ENCODE measurements at places on chromosomes 12 and 14.
A peak's percentile ranks its signal among the peaks of the same experiment; 100 is the strongest.

- DNase-seq, result no peak
Measured at GRCh38 chr12:117101953-117102799, 3.0 kb upstream of the TESC start.

DNA sequence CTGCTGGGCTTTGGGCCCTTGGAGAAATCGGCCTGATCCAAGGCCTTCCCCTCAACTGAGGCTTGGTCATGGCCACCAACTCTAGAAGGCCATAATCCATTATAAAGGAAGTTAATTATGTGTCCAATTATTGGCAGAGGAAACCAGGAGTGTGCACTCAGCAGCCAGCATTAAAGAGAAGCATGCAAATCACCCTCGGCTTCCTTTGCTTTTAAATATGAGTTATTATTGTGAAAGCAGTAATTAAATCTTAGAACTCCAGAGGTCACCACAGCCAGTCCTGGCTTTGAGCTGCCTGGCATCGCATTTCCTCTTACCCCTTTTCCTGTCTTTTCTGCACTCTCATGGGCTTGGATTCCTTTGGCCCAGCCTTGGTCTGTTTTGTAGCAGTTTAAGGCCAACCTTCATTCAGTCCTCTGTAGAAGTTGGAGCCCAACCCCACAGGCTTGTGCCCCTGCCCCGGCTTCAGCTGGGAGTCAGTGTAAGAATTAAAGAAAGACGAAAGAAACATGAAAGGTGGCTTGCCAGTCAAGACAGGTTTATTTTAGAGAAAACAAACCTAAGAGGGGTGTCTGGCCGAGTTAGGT lies 14.7 kb upstream of the KRT86 start:
- no peak for DNase-seq

- no peak for DNase-seq
Measured at GRCh38 chr14:69671365-69672030, 60.1 kb downstream of the SUSD6 start.

DNA sequence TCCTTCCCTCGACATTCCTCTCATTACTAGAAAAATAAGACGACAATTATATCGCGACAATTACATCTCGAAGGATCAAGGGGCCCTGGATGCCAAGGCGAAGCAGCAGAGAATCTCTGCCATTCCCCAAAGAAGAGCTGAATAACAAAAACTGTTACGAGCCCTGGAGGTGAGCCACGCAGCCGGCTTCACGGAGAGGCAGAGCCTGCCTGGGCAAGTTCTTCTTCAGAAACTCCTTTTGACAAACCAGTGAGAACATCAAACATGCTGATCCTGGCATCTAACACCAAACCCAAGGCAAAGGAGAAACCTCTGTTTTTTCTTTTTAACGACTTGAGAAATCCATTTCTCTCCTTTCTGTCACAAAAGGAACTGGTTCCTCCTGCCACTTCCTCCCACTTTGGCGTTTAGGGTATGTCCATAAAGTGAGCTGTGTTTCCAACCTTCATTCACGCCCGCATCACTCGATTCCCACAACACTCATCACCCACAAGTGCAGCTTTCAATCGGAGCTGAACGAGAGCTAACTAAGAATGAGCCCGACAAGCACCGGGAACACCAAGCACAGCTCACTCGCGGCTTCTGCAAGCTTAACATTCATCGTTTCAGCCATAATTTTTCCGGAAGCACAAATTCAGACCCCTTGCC lies 21.5 kb downstream of the CCDC88C start:
- no peak for DNase-seq

DNA sequence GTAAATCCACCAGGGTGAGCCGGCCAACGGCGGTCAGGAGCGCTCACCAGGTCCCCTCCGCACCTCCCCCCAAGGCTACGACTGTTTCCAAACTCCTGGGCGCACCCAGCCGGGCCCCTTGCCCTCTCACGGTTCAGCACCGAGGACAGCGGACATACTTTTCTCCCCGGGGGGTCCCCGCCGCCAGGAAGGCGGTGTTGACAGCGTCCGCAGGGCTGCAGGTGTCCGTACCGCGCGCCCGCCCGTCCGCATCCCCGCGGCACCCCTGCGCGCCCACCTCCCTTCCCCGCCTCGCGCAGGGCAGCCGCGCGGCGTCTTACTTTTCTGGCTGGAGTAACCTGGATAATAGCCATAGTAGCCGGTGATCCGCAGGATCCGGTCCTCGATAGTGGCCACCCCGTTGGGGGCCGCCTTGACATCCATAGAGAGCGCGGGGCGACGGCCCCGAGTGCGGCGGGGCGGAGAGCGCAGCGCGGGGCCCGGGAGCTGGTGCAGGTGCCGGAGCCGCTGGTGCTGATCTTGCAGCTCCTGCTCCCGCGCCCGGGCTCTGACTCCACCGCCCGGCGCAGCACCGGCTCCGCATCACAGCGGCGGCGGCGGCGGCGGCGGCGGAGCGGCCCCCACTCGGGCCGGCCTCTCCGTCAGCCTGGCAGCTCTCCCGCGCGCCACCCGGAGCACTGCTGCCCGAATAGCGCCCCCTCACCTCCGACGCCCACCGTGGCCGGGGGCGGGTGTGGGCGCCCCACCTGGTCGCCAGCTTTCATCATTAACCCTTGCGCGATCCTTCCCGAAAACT lies at the start of gene SLC35F4:
Gene SLC35F4, minus strand, starts transcription at position 690 of the 796 bp plus-strand sequence.
- DNase-seq, result no peak

- peak; percentile 3 for DNase-seq
Measured at GRCh38 chr14:53055003-53055402, 98.1 kb downstream of the DDHD1 start.

GRCh38 chr12:121806546-121807423 lies 3.0 kb downstream of the SETD1B start:
- no peak for DNase-seq

DNA sequence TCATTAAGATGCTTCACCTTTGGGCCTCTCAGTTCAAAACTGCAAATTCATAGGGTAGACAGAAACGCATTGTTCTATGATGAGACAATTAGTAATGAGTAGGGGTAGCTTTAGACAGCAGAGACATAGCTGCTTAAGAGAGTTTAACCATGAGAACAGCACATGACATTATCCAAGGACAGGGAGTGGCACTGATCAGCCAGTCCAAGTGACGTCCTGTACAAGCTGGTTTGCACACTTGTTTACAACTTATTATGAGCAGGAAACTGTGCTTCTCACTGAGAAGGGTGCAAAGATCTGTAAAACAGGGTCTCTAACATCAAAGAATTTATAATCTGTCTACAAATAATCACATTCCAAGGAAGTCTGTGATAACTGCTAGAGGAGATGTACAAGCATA lies 11.2 kb upstream of the SRSF5 start:
- DNase-seq, result no peak

GRCh38 chr12:131507094-131507493 lies 203.8 kb upstream of the SFSWAP start:
- DNase-seq, result no peak

GRCh38 chr14:24425704-24426103 lies 3.8 kb downstream of the CBLN3 start:
- no peak for DNase-seq

GRCh38 chr12:131445795-131446194 lies 265.1 kb upstream of the SFSWAP start:
- no peak for DNase-seq

DNA sequence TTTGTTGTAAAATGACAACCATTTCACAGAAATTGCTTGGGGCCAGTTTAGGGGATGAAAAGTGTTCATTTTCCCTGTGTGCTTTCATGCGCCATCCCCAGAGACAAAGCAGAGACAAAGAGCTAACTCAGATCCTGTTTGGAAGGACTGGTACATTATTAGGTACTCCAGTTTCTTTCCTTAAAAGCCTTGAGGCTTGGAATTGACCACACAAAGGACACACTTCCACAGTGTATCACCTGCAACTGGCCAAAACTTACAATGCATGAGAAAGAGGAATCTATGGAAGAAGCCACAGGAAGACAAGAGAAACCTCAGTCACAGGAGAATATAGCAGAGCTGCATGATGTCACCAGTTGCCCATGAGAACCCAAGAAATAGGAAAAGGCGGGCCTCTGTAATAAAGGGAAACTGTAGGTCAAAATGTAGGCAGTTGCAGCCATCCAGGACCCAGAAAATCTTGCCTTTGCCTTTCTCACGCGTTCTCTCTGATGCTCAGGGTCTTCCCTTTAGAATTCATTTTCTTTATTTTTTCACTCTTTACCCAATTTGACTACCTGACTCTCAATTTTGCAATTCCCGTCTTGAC lies 339.0 kb downstream of the RMST start:
- no peak for DNase-seq

- no peak for DNase-seq
Measured at GRCh38 chr14:32354716-32355115, 25.6 kb downstream of the AKAP6 start.

- DNase-seq, result peak; percentile 91
Measured at GRCh38 chr12:4271717-4272423, 1.7 kb upstream of the CCND2 start.

DNA sequence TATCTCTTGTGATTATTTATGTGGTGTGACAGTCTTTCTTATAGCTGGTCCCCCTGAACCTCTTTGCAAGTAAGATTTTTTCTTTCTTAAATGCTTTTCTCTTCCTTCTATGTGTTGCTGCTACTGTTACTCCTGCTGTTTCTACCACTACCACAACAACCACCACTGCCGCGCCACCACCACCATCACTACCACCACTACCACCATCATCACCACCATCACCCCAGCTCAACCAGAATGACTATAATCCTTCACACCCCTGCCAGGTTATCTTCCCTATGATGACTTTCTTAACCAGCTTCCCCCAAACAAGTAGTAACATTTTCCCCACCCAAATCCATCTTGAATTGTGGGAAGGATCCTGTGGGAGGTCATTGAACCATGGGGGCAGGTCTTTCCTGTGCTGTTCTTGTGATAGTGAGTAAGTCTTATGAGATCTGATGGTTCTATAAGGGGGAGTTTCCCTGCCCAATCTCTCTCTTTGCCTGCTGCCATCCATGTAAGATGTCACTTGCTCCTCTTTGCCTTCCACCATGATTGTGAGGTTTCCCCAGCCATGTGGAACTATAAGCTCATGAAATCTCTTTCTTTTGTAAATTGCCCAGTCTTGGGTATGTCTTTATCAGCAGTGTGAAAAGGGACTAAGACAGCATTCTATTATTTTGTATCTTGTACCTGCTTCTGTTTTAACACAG lies 52.2 kb downstream of the CHST11 start:
- DNase-seq, result no peak

DNA sequence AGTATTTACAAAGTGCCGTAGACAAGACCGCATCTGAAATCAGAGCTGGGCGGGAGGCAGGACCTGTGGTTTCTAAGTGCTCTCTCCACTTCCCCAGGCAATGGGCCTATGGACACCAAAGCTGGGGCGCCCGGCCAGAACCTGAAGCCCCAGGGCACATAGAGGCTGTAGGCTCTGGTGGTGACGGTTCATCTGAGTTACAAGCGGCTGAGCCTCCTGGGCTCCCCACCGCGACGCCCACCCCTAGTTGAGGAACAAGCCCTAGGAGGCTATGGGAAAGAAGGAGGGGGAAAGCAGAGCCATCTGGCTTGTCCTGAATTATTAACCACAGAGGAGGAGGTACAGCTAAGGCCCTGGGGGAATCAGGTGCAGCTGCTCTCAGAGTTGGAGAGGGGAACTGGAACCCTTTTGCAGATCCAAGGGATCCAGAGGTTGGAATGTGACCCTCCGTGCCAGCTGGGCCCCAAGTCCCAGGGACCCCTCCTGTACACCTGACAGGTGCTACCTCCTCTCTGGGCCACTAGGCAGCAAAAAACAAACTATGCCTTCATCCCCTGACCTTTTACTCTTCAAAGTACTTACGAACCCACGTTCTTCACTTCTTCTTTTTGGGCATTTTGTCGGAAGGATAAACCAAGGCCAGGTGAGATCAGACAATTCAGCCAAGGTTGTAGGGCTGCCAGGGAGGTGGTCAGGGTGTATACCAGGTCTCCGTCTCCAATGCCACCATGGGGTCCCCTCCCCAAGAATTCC lies 77.2 kb downstream of the ARL6IP4 start:
- no peak for DNase-seq

DNA sequence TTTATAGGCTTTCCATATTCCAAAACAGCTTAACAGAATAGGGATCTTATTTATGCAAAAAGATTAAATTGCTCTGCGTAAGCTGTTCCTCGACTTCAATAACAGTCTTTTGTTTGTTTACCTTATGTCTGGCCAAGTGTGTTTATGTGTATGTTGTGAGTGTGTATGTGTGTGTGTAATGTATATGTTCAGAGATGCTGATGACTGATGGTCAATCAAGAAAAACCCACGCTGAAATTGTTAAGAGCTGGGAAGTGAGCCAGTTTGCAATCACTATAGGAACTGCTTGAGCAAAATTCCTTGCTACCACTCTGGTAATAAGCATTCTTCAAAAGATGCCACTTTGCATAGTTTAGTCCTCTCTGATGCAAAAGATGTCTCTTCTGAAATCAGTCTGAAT lies 59.6 kb downstream of the PRKD1 start:
- DNase-seq, result no peak

DNA sequence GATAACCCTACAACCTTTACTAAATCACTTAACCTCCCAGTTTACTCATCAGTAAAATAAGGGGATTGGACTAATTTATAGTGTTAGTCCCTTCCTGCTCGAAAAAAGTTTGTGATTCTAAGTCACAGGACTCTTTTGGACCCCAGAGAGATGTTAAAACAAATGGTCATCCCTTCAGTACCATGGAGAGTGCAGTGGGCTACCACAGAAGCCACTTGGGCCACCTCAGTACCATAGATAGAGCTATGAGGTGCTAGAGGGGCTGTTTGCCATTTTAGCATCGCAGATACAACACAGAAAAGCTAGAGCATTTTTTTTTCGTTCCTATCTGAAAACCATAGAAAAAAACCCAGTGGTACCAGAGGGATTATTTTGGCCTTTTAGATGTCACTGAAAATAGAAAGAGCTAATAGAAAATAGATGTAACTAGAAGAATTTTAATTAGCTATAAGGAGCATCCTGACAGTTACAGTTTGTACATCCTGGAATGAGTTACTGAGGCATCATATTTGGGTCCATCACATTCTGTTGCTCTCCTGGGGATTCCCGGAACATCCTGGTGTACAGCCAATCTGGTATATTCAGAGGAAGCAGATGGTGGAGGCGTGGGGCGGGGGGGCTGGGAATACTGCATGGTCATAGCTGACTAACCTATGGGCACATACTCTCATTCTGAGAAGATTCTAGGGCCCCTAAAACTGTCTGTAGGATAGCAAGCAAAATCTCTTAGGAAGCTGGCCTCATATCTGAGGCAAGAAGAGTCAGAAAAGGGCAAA lies 2.8 kb downstream of the ZNF219 start:
- no peak for DNase-seq

DNA sequence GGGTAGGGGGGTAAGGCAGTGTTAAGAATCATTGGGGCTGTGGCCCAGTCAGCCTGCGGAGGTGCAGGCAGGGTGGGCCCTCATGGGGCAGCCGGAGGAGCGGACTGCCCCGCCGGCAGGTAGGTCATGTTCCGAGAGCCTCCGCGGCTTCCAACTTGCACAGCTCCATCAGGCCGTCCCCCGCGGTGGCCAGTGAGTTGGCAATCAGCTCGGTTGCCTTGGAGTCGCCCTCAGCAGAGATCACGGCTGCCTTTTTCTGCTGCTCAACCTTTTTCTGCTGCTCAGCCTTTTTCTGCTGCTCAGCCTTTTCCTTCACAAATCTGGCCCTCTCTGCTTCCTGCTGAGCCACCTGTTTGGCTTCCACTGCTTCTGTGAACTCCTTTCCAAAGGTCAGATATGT lies 41.1 kb upstream of the CSRNP2 start:
- no peak for DNase-seq
